ENCODE measurements at places on chromosomes 13 and 19. TPM values are rescaled to one million over a fixed set of nuclear protein-coding genes. Genes with fewer than 3 reads are reported as not detected.

- H3K4me1 ChIP-seq, result peaks cover 1% of the 10 kb centered on the region
- no peak overlapping the region for H3K4me3 ChIP-seq
- H3K27me3 ChIP-seq, result no peaks in the 10 kb centered on the region
- no peak overlapping the region for H3K27ac ChIP-seq
- no peak for DNase-seq
These were observed 4.8 kb upstream of the CEACAM16 start for GRCh38 chr19:44694184-44694579.

KRTDAP gene
- 1.6 TPM for total RNA-seq

SPC24 gene
- total RNA-seq, result 2.7 TPM

DNA sequence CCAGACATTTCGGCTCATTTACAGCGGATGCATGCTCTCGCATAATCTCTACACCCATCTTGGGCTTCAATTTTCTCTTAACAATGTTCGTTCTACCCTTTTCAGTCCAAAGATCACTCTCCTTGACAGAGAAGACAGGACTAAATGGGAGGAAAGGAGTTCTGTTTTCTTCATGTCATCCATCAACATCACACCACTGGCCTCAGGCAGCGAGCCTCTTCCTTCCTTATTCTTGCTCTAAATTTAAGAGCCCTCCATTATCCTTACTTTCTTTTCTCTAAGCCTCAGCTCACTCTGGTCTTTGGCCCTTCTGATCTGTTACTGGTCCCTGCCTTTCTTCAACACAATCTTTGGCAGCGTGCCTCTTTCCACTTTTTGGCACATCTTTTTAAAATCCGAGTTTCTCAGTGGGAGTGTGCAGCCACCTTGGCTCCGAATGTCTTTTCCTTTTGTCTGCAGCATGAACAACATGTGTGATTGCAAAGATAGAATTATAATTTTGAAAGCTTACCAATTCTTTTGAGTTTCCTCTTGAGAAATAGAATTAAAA, 98.7 kb downstream of the FAM216B start:
- no peaks in the 10 kb centered on the region for H3K27me3 ChIP-seq
- no peaks in the 10 kb centered on the region for H3K36me3 ChIP-seq
- H3K4me1 ChIP-seq, result peaks cover 2% of the 10 kb centered on the region
- no peak for DNase-seq
- no peak overlapping the region for H3K27ac ChIP-seq

CLDND2 gene
- not detected for total RNA-seq

- no peak for DNase-seq
- no peaks in the 10 kb centered on the region for H3K36me3 ChIP-seq
- H3K4me1 ChIP-seq, result peaks cover 12% of the 10 kb centered on the region
- H3K4me3 ChIP-seq, result no peak overlapping the region
- no peaks in the 10 kb centered on the region for H3K27me3 ChIP-seq
These were observed 64.7 kb downstream of the COL4A2 start for GRCh38 chr13:110371550-110372465.

- no peaks in the 10 kb centered on the region for H3K27me3 ChIP-seq
- H3K27ac ChIP-seq, result no peak overlapping the region
- no peak overlapping the region for H3K4me3 ChIP-seq
- DNase-seq, result no peak
- H3K36me3 ChIP-seq, result no peaks in the 10 kb centered on the region
These were observed 344.6 kb downstream of the DNAJC15 start for GRCh38 chr13:43368003-43368402.

DNA sequence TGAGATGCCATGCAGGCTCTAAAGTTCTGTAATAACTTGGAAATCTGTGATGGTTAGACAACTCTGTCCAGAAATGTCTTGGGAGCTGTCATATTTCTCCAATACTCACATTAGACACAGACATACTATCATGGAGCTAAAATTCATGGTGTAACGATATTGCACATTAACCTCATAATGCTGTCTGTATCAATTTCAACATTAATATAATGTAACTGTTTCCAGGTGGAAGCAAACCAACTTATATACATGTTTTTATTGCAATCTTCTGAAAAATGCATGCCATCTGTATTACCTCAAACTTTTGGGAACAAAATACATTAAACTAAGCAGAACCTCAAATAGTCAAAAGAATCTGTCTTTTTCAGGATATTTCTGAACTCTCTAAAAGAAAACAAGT, 14.7 kb upstream of the SPART start:
- H3K4me3 ChIP-seq, result no peak overlapping the region
- H3K4me1 ChIP-seq, result peaks cover 10% of the 10 kb centered on the region
- DNase-seq, result no peak

- H3K27ac ChIP-seq, result no peak overlapping the region
- DNase-seq, result no peak
- no peak overlapping the region for H3K4me3 ChIP-seq
These were observed 35.7 kb upstream of the DPRX start for GRCh38 chr19:53596056-53596455.

C3 gene
- total RNA-seq, result 1,700 TPM

DNA sequence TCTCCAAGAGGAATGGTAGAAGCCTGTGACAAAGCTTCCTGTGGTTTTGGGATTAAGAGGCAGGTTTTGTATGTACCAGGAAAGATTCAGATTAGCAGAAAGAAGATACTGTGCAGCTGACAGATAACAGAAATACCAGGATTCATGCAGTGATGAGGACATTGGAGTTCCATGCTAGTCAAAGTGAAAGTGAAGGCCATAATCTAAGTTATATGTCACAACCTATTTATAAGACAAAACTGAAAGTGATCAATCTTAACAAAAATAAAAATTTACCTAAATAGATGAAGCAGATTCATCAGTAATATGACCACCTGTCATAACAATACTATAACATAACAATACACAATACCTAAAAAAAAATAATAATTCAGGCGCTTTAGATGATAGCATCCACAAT, 1305.2 kb upstream of the PCDH9 start:
- H3K4me1 ChIP-seq, result no peaks in the 10 kb centered on the region
- DNase-seq, result no peak
- H3K36me3 ChIP-seq, result no peaks in the 10 kb centered on the region
- no peak overlapping the region for H3K4me3 ChIP-seq
- no peaks in the 10 kb centered on the region for H3K27me3 ChIP-seq

OVOL3 gene
- not detected for total RNA-seq

Data from ovary (tissue), 10 donors.